Left colon (tissue), 2 donors: ENCODE measurements at places on chromosomes 7 and 10.

DNA sequence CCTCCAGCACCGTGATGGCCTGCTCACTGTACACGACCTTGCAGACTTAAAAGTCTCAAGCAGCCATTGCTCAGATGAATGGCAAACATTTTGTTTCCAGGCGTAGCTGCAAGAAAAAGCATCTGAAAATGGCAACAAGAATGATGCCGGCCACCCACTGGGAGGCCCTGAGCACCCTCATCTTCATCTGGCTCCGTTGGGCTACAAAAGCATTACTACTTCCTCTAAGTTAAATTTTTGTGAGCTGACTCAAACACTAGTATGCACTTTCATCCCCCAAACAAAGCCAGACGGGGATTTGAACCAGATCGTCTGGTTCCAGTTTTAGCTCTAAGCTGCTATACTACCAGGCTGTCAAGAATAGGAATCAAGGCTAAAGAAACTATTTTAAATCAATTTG lies 116.6 kb upstream of the CDK1 start:
- no peak for DNase-seq

DNA sequence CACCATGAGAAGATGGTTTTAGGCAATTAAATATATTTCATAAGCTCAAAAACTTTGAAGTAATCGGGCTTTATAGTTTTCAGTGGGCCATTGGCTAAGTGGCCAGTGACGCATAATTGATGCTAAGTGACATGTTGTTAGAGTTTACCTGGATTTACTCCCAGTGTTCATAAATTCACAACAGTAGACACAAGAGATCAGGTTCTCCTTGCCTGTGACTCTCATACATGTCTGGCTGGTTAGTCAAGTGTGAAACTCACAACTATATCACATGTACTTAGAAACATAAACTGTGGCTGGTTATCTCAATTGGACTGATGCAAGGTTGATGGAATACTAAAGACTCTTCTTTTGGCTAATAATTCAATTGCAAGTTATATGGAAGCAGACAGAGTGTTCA lies 26.2 kb downstream of the ASB15 start:
- no peak for DNase-seq

DNA sequence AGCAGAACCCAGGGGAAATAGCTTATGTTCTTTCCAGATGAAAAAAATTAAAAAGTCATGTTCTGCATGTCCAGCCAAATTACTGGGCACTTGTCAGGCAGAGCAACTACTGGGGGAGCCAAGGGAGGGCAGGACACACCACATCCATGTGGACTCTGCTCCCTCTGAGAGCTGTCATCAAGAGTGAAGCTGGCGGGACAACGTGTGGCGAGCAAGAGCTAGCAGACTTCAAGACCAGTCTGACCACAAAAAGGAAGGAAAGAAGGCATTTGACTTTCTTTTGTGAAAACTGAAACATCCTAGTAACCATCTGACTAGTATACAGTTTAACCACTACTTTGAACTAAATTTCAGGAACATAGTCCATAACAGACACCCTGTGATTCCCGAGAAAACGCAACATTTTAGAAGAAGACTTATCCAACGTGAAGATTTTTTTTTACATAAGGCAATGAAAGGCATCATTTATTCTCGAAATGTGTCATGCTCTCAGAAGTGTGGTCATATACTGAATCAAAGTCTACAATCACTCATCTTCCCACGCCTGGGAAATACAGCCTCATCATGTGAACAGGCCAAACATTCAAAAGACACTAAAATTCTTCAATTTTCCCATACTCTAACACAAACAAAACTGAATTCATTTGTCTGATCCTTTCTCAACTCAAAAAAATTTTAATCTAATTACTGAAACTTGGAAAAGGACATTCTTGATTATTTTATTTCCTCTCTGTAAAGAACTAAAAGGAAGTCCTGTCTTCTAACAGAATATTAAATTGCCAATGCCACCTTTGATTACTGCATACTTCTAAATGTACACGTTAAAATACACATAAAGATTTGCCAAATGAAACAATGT lies 15.5 kb downstream of the CYTH3 start:
- DNase-seq, result no peak

DNA sequence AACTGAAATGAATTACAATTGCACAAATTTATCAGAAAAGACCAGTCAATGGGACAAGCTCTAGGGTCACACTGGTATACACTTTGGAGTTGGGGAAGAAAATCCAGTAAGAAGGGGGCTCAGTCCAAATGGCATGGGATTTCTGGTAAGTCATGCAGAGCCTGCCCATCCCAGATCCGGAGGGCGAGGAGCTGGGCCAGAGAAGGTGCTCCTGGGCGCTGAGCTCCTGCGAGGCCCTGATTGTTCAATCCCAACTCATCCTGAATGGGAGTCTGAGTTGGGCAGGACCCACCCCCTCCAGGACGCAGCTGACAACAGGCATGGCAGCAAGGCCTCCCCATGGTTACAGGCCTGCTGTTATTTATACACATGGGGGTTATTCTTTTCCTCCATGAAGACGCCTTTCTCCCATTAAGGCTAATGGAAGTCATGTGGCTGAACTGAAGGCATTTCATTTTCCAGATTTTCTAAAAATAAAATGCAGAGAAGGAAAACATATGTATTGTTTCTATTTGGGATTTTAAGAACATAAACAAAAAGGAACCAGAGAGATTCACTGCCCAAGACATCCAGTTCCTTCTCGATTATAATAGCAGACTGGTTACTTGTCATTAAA lies 91.1 kb upstream of the ADAM12 start:
- DNase-seq, result no peak

- no peak for DNase-seq
Observed at GRCh38 chr10:10007957-10008356, 1009.7 kb upstream of the CELF2 start.

- DNase-seq, result no peak
Observed at GRCh38 chr7:18354108-18355085, 141.2 kb upstream of the HDAC9 start.

DNA sequence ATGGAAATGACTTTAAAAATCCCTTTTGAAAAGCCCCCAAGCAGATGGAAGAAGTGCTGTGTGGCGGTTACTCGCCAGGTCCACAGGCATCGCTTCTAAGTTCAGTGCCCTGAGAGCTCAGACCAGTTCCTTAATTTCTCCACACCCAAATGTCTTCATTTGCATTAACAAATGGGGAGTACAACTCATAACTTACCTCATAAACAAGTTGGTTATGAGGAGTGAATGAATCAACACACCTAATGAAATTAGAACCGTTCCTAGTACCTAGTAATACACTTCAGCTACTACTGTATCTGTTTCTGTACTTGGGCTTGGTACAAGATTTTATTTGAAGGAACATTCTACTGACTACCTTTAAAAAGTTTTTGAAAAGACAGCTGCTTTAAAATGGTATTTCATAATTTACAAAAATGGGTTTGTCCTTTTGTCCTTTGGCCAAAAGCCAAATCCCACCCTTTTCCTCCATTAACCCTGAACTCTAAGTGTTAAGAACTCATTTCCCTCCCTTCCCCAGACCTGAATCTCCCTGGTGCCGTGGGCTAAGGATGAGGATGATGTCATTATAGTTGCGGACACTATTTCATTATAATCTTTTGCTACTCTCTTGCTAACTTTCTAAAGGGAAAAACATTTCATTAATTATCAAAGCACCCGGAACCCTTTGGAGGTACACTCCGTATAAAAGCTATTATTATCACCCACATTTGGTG lies 221.5 kb upstream of the CELF2 start:
- DNase-seq, result no peak

DNA sequence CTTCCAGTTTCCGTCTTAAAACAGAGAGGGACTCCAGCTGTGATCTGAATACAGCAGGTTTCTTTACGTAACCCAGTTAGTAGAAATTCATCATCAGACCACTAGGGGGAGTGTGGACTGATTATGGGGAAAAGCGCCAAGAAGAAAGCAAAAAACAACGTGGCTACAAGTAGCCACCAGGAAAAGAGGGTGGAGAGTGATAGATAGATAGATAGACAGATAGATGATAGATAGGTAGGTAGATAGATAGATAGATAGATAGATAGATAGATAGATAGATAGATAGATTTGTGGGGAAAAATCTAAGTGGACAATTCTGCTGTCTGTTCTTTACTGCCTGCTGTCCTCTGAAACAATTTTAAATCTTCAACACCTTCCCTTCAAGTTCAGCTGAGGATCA lies 12.7 kb upstream of the AKR1B10 start:
- no peak for DNase-seq

GRCh38 chr10:101121654-101122031 lies 9.5 kb upstream of the TLX1 start:
- no peak for DNase-seq

- DNase-seq, result no peak
Observed at GRCh38 chr7:36391436-36392198, 2.0 kb downstream of the ANLN start.

GRCh38 chr10:93872375-93873158 lies 21.2 kb upstream of the SLC35G1 start:
- no peak for DNase-seq

DNA sequence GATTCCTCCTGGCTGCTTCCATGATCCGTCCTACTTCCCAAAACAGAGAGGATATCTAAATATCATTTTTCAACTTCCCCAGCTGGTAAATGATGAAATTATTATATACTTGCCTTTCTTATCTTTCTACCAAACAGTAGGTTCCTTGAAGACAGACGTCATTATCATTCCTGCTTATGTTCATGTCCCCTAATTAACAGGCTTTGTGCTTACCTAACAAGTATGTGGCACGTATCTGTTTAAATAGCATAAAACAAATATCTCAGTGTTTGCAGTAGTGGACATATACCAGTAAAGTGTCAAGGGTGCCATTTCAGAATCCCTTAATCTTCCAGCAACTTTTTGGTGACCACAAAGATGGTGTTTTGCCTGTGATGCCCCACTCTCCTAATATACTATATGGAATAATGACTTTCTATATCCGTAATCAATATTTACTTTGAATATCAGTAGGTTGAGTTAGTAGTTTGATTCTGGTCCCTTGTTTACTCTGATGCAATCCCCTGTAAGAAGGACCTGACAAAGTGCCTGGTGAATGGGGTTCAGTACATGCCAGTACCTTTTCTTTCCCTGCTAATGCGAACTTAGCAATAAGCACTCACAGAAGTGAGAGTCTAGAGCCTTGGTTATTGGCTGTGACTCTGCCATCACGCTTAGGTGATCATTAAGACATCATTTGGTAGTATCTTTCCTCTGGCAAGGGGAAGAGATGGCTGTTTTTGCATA lies 124.4 kb downstream of the ITIH5 start:
- no peak for DNase-seq

- DNase-seq, result no peak
Observed at GRCh38 chr10:82497439-82497838, 622.4 kb downstream of the NRG3 start.

DNA sequence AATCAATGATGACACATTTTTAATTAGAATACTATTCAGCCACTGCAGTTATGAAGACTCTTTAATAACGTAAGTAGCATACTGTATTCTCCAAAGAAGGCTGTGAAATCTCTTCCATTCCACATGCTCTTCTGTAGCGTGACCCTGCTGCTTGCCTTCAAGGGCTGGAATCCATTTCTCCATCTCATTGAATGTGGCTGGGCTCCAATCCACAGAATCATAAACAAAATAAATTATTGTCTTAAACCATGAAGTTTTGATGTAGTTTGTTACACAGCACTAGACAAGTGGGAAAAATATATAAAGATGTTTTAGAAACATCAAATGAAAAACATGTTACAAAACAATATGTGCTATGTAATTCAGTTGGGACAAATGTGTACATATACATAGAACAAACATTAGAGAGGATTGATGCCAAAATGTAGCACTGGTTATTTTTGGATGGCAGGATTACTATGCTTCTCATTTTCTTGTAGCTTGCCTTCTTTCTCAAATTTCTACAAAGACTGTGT lies 410.8 kb upstream of the PODXL start:
- DNase-seq, result no peak

DNA sequence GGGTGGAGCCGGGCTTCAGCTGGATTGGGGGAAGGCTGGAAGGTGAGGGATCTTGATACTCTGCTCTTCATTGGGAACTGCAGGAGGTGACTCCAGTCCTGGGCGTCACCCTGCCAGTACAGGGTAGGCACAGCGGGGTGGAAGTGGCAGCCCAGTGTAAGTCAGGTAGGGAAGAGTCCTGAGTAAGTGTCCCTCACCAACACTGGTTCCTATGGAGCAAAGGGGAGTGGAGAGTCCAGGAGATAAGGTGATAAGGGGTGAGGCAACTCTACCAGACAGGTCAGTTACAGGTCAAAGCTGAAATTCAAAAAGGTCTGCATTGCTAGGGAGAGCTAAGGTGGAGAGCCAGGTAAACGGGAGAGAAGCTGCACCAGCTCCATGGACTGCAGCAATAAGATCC lies 145.6 kb upstream of the NFE2L3 start:
- no peak for DNase-seq

DNA sequence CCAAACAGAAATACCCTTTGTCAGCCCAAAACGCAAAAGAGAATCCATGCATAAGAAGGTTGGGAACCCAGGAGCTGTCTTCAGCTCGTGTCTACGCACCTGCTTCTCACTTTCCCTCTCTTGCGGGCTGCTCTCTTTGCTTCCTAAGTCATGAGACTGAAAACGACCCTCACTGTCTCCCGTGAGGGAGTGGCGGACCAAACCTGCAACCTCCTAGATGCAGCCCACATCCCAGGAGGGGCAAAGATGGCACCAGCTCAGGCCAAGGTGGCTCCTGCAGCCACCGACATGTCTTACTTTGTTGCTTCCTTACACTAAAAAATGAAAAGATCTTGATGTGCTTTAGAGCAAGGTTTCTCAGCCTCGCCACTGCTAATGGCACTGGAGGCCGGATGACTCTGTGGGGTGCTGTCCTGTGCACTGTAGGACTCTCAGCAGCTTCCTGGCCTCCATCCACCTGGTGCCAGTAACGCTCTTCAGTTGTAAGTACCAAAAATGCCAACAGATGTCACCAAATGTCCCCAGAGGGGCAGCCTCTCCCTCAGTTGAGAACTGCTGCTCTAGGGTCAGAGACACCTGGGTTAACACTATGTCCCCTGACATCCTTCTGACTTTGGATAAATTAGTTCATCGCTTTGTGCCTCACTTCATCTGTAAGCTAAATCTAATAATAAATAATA lies 179.8 kb upstream of the PFKP start:
- no peak for DNase-seq

GRCh38 chr7:135712182-135712782 lies 15.7 kb downstream of the SLC13A4 start:
- DNase-seq, result no peak

DNA sequence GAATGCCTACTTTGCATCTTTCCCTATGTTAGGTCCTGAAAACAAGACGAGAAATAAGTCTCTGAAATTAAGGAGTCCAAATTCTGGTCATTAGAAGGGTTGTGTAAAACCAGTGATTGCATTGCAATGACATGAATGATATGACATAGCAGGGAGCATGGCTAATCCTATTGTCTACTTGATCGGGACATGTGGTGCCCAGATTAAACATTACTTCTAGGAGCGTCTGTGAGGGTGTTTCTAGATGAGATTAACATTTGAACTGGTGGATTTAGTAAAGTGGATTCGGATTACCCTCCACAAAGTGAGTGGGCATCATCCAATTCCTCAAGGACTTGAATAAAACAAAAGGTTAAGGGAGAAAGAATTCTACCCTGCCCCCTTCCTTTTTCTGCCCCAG lies 434.9 kb upstream of the KLF6 start:
- DNase-seq, result no peak

GRCh38 chr7:45888185-45888992 lies at the start of gene IGFBP1:
Gene IGFBP1, plus strand, starts transcription at chr7:45888488. Its CDS starts 165 bp downstream, at chr7:45888653.
- no peak for DNase-seq

GRCh38 chr10:1850971-1851527 lies 113.7 kb upstream of the ADARB2 start:
- no peak for DNase-seq
